Activated naive CD4-positive, alpha-beta T cell treated with anti-CD3 and anti-CD28 coated beads for 36 hours (primary cell): ENCODE measurements at places on chromosomes 6 and 20. TPM values are rescaled to one million over a fixed set of nuclear protein-coding genes. Genes with fewer than 3 reads are reported as not detected.

RBM12 gene
- 106 TPM for total RNA-seq

BTNL2 gene
- not detected for total RNA-seq

ERVFRD-1 gene
- total RNA-seq: not detected

EBF4 gene
- total RNA-seq: 3.2 TPM

PRPH2 gene
- total RNA-seq: not detected

JPH2 gene
- not detected for total RNA-seq

GRCh38 chr6:88494401-88495140 lies 328.4 kb upstream of the CNR1 start:
- DNase-seq: no peak

GRCh38 chr6:55713436-55713835 lies 134.4 kb upstream of the HMGCLL1 start:
- no peak for DNase-seq

DNA sequence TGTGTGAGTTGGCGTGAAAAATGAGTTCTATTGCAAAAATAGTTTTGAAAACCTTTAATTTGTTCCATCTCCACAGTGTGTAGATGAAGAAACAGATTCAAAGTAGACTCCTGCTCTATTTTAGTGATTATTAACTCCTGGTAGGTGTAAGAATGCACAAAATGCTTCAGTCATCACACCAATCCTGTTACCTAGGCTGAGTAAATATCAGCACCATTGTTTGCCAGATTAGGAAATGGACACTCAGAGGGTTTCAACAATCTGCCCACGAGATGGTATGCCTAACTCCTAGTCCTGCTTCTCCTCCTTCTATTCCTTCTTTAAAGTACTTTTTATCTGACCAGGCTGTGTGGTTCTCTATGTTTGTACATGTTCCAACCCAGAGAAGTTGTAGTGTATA lies 108.9 kb upstream of the AHI1 start:
- no peak for DNase-seq

- no peak for DNase-seq
Observed at GRCh38 chr20:54132612-54133433, 41.0 kb downstream of the CYP24A1 start.

DNA sequence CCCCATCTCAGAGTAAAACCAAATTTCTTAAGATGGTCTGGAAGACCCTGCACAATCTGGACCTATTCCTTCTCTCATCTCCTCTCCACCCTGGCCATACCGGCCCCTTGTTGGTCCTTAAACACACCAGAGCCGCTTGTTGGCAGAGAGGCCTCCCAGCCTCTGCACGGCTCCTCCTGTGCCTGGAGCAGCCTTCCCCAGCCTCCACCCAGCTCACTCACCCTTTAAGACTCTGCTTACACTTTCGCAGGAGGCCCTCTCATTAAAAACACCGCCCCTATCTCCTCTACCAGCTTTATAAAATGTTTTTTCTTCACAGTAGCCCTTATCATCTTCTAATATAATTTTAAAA lies 49.8 kb downstream of the BANF2 start:
- DNase-seq: no peak

GRCh38 chr6:106079961-106080762 lies 6.0 kb upstream of the PRDM1 start:
- no peak for DNase-seq

DNA sequence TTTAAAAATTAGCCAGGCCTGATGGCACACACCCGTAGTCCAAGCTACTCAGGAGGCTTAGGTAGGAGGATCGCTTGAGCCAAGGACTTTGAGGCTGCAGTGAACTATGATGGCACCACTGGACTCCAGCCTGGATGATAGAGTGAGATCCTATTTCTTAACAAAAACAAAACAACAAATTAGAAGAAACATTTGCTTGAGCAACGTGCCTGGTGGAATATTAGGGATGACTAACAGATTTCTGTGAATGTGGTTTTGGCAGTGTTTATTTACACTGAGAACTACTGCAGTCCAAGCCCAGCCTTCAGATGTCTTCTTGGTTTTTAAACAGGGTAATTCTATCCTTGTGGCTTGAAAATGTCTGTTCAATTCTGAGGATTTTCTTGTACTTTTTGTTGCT lies 9.2 kb downstream of the PPP1R3G start:
- no peak for DNase-seq

DNA sequence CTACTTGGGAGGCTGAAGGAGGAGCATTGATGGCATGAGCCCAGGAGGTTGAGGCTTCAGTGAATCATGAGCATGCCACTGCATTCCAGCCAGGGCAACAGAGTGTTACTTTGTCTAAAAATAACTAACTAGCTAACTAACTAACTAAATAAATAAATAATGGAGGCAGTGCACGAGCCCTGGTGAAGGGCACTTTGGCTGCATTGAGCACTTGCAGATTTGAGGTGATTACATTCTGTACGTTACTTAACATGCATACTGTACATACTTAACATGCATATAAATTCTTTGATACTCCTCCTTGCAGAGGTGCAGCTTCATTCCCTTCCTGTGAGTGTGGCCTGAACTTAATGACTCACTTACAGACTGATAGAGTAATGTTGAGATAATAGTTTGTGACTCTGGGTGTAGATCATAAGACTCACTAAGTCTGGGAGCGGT lies 10.7 kb downstream of the HLA-A start:
- DNase-seq: no peak

- DNase-seq: no peak
Observed at GRCh38 chr6:127816643-127817042, 84.2 kb downstream of the THEMIS start.

- no peak for DNase-seq
Observed at GRCh38 chr6:164014346-164015087, 600.0 kb downstream of the QKI start.

DNA sequence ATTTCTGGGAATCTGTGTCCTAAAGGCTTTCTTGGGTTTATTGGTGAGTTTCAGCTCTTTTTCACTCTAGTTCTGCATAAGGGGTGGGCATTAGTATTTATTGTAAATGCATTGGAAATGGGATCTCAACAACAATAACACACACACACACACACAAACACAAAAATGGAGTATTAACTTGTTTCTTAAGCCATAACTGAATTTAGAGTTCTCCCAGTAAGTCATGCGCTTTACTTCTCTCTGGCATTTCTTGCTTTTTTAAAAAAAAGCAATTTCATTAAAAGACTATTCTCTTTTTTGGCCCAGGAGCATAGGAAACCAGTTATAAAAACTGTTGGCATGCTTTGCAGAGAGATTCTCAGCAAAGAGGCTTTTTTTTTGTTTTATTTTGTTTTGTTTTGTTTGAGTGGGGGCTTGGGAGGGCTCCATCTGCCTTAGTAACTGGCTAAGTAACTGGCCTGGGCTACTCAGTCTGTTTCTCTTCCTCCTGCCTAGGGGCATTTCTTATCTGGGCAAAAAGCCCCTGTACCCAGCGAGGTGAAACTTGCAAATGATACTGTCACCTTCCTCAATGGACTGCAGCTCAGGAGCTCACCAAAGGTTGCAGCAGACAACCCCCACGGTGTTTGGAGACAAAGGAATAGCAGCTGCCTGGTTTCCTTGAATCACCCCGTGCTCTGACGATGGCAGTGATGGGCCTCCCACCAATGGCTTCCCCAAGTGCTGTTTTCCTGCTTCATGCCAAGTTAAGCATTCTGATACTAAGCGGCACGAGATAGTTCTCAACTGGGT lies 128.5 kb downstream of the BCAS1 start:
- DNase-seq: no peak

- DNase-seq: no peak
Observed at GRCh38 chr6:80531681-80532619, 425.5 kb downstream of the BCKDHB start.

DNA sequence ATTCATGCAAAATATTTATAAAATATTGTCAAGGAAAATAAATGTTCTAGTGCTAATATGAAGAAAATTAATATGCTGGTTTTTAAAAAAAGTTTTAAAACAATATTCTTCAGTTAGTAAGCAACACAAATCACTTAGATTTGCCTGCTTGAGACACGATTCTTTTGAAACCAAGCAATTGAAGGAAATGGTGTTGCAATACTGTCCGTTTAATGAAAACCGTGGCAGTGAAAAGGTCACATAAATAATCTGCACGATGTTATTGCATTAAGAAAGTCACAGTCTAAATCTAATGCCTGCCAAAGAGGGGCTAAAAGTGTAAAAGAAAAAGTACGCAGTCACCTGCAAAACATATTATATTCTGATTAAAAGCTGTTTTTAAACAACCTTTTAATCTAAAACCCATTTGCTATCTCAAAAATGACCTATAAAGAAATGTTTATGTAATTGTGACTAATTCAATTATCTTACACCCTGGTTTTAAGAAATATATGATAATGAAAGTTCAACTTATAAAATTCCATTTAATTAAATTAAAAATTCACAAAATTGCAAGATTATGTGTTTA lies 143.0 kb downstream of the GMDS start:
- no peak for DNase-seq

- DNase-seq: no peak
Observed at GRCh38 chr6:74735304-74735703, 470.5 kb downstream of the COL12A1 start.

DNA sequence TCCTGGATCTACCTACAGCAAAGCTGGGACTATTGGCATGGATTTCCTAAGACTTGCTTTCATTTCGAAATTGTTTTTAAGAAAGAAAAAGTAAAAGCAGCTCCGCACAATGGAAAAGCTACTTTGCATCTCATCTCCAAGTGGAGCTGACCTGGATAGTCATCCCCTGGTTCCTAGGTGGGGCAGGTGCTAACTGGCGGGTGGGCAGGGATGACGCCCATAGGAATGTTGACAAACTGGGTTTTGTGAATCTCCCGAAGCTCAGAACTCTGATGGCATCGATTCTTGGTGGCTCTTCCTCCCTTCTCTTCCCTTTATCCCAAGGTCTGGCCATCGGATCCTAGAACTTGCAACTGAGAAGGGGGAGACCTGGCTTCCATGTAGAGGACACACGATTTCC lies 12.4 kb upstream of the EZR start:
- DNase-seq: no peak

- no peak for DNase-seq
Observed at GRCh38 chr6:27651371-27651732, 178.4 kb upstream of the ZNF184 start.

DNA sequence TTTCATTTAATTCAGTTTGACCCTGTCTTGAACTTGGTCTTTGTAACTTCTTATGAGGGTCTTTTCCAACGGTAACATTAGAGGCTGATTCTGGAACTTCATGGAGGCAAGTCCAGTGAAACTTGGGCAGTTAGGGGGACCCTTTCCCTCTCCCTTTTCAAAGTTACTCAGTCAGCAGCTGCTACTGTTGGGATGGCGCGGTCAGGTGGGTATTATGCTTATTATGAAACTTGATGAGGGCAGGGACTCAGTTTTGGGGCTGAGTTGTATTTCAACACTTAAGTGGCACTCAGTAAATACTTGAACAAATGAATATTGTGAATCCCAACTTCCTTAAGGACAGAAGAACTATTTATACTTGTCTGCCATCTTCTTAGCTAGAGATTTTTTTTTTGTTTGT lies 20.8 kb downstream of the TOP1 start:
- DNase-seq: no peak

DNA sequence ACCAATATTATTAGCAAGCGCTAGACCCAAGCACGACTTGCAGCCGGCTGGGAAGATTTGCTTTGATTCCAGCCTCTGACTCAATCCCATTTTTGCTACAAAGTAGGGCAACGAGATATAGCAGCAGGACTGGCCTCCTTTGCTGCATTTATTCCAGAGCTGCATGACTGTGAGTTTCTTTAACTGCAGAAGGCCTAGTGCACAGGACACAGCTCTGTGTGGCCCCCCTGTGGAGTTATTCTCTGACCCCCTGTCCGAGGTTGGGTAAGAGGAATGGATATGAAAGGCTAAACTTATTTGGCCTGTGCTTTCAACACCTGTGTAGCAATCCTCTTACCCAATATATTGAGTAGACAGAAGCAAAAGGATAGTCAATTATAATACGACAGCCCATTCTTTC lies 133.3 kb upstream of the SPTLC3 start:
- DNase-seq: no peak

DNA sequence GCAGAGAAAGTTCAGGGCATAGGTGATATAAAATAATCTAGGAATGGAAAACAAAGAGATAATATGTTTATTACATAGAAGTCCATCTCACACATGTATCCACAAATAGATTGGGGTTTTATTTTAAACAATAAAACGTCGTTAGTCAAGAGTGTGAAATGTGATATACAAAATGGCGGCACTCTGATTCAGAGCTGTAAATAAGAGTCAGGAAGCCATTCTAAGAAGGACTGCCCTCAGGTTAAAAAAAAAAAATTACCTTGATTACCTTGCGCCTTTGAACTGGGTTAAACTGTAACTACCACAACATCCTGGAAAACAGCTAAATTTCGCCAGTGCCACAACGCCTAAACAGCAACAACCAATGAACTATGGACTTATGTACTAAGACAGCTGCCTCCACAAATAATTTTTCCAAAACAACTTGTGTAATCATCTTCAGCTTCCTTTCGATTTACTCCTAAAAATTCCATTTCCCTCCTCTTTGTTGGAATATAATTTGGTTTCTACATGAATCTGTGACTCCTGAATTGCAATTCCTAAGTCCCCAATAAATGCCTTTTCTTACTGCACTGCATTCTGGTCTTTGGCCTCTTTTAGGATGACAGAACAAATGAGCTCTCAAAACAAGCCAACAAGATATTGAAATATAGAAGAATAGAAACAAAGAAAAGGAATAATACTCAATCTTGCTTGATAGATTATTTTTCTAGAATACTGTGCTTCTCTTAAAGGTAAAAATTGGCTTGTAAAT lies 1019.5 kb upstream of the MAP3K7 start:
- no peak for DNase-seq
